ENCODE measurements at places on chromosomes 2 and 18.

DNA sequence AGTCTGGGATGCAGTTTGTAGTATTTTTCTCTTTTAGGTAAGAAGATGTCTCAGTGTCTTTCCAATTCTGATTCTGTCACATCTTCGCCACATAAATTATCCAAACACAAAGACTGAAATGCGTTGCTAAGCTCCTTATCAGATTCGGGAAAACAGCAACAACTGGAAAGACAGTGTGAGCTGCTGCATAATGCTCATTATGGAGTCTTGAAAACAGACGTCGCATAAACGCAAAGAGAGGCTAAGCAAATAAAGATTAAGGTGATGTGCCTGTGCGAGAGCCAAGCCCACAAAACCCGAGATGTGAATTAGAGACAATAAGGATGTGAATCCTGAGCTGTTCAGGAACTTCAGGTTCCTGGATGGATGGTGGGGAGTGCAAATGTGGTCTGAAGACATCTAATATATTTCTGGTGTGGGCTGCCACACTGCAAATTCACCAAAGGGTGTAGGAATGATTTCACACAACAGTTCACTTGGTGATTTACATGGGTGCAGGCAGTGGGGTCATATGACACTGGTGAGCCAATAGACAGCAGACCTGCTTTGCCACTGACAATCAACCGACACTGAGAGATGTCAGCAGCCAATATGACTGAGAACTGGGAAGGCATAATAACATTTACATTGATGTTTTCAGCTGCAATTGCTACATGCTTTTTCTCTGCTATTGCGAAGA is 195.8 kb downstream of the MTX2 start:
- peak; percentile 15 for DNase-seq

GRCh38 chr2:25250331-25251070 is 82.1 kb upstream of the POMC start:
- DNase-seq = peak; percentile 69

DNA sequence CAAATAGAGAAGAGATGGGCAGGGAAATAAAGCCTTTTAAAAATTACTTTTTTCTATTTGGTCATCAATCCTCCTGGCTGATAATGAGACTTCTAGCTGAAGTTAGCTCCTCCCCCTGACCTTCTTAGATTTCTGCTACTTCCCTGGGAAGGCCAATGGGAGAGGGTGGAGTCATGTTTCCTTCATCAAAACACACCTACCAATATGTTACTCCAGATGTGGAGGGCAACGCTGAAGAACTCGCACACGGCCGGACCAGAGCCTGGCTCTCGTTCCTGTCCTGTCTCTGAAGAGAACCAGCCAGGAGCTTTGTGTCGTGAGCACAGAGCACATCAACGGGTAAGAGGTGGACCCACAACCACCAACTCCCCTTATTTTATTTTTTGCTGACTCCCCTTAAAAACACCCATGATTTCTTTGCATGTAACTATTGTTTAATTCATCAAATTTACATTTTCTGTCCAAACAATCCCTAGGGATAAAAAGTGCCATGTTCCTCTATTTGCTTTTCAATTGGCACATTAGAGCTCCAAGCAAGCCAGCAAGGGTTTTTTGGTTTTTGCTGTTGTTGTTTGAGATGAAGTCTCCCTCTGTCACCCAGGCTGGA is 94.9 kb downstream of the ADD2 start:
- no peak for DNase-seq

DNA sequence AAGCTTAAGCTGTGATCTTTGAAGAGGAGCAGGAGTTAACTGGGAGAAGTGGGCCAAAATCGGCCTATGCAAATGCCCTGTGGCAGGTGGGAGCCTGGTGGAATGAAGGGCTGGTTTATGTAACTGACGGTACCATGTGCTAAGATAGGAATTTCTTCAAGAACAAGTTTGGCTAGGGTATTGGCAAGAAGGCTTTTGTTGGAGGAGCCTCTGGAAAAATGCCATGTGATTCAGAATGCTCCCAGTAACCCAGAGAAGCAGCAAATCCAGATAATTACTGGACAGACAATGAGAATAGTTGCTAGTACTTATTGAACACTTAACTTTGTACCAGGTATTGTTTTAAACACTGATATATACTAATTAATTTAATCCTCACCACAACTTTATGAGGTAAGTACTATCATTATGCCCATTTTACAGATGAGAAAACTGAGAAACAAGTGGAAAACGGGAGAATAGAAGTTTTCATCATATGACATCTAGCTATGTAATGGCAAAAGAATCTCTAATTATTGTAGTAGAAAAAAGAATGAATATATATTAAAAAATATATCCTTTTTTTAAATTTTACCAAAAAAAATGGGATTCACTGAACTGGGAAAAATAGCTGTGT is 9.1 kb upstream of the FAM124B start:
- DNase-seq = no peak

DNA sequence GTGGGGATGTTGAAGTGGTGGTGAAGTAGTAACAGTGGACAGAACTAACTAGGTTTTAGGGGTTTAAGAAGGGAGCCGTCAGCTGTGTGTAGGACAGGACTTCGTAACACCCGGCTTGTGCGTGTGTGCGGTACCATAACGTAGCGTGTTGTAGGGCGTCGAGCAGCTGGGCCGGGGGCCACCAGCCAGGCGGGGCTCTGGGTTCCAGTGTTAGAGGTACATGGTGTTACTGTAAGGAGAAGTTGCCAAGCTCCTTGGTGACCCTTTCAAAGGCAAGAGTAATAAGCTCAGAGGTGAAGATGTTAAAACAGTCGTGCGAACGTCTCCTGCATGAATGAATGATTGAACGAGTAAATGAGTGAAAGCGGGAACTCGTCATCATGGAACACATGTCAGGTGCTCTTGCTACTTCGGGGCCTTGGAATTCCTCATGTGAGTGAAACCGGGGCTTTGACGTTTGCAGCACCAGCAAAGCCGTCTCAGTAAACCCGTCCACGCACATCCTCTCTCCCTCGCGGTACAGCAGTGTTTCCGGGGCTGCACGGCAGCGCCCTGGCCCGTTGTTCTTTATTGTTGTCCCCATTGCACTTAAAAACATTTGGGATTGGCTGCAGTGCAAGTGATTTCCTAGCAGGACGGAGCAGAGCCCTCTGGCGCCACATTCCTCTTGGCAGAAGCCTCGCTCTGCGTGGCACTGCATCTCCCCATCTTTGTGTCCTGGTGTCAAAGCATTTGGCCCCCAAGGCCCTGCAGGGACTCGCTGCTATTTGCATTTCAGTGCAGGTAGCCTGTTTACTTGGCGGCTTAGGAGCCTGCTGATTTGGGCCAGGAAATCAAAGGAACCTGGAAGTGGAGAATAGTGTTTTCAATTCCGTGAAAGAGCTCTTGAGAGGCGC is 115.0 kb downstream of the GBX2 start:
- peak; percentile 44 for DNase-seq

DNA sequence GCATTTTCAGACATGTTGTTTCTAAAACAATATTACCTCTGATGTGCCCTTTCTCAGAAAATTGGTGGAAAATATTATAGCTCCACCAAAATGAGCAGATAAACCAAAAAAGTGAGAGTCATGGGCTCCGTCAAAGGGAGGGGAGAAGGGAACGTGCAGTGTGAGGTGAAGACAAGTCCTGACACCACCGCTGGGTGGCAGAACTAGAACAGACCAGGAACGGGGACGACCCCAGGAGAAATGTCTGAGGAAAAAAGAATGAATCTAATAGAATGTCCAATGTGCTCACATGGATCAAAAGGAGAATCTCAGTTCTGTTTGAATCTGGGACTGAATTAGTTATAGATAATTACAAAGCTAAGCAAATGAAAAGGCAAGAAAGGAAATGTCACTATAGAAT is 22.6 kb upstream of the BCL2 start:
- peak; percentile 58 for DNase-seq

- no peak for DNase-seq
These were observed 431.6 kb downstream of the MEIS1 start for GRCh38 chr2:66866331-66867062.

- no peak for DNase-seq
These were observed 132.9 kb upstream of the MSH6 start for GRCh38 chr2:47650001-47650535.

DNA sequence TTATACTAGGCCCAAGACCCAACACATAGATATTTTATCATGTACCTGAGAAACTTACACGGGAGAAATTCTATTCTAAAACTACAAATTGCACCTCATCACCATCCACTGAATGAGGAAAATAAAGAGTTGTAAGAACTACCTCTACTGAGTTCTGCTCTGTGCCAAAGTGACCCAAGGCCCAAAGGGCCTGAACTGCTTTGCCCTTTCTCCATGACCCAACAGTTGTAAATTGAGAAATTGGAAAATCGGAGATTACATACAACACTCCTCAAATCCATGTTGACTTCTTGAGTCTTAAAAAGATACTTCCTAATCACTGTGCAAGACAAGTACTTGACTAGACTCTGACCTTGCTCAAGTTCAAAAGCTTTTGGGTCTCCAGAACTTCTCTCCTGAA is 8.8 kb downstream of the NR4A2 start:
- no peak for DNase-seq

GRCh38 chr2:96884299-96885094 is 14.6 kb upstream of the SEMA4C start:
- DNase-seq = no peak
